Right ventricle myocardium inferior (tissue), 1 donor: ENCODE measurements at places on chromosomes 7 and 10. TPM values are rescaled to one million over a fixed set of nuclear protein-coding genes. Genes with fewer than 3 reads are reported as not detected.
A peak's percentile ranks its signal among the peaks of the same experiment; 100 is the strongest.

DNA sequence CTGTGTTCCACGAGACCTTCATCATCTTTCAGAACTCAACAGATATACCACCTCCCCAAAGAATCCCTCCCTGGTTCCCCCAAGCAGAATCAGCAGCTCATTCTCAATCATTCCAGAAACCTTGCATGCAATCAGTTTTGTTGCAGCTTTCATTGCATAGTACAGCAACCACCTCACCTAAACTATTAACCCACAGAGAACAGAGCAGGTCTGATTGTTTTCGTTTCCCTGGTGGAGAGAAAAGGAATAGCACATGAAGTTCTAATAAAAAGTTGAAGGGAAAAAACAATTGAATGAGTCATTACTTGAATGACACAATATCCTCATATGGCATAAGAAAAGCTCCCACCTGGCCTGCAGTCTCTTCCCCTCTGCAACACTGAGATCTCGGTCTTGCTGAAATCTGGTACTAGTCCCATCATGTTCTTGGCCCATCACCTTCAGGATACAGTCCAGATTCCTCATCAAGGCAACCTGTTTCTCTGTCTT is 147.1 kb upstream of the GDF10 start:
- DNase-seq: no peak

- DNase-seq: no peak
Observed at GRCh38 chr10:23419655-23420329, 19.1 kb upstream of the OTUD1 start.

DNA sequence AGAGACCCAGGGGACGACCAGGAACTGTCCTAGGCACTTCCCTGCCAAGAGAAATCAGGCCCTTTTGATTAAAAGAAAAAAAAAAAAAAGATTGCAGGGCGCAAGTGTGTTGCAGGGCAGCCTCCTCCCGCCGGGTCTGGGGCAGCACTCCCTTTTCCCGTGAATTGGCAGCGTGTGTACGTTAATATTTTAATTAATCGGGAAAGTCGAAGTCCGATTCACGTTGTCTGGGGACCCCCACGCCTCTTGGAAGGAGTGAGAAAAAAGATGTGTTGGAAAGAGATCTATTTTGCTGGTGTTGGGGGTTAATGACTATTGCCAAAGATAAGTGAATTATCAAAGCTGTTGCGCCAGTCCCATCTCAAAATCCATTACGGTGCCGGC is 1.3 kb upstream of the EBF3 start:
- no peak for DNase-seq

GRCh38 chr10:4652111-4653010 is 173.6 kb upstream of the AKR1E2 start:
- DNase-seq: no peak

- peak; percentile 37 for DNase-seq
Observed at GRCh38 chr10:30430544-30431298, 3.3 kb upstream of the MAP3K8 start.

DNA sequence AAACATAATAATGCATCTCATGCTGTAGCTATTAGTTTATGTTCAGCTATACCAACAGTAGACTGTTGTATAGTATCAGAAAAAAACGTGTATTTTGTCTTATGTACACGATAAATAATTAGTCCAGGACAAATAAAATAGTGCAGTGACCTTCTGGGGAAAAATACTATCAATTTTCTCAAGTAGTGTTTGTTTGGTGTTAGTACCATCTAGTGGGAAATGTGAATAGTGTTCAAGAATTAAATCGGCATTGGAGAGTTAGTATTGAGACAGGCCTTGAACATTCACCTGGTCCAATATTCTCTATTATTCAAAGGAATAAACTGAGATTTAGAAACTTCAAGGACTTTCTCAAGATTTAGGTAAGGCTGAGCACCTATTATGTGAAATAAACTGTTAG is 21.7 kb upstream of the OR2A5 start:
- DNase-seq: no peak

GRCh38 chr10:26502986-26503385 is 64.8 kb downstream of the APBB1IP start:
- no peak for DNase-seq

GRCh38 chr10:10526846-10527245 is 490.8 kb upstream of the CELF2 start:
- no peak for DNase-seq

GRCh38 chr7:156612930-156613329 is 27.6 kb upstream of the RNF32 start:
- no peak for DNase-seq

DNA sequence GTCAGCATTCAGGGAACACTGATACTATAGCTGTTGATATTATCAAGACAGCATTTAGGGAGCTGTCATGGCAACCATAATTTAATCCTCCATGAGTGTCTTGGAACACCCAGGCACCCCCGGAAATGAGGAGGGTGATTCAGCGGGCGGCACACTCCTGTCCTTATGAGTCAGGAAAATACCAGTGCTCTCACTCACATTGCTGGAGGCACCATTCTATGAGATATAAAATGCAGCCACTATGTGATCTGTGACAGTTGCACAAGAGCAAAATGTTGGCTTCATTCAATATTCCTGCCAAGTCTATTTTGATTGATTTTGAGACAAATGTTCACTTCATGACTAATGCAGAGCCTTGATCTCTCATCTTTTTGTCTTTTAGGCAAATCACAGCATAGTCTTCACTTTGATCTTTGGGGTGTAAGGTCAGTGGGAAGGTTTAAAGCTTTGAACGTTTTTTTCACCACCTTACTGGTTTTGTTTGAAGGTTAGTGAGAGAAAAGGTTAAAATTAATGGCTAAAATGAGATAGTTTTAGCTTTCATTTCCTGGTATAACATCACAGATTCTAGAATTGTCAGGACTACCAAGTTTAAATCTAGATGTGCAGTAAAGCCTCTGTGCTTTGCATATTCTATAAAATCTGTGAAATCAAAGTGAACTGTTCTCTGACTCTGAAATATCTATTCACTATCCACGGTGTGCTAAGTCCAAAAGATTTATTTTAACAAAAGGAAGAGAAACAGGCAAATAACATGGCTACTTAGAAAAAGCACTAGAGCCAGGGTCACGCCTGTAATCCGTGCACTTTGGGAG is 12.4 kb upstream of the ARHGAP12 start:
- DNase-seq: no peak

DNA sequence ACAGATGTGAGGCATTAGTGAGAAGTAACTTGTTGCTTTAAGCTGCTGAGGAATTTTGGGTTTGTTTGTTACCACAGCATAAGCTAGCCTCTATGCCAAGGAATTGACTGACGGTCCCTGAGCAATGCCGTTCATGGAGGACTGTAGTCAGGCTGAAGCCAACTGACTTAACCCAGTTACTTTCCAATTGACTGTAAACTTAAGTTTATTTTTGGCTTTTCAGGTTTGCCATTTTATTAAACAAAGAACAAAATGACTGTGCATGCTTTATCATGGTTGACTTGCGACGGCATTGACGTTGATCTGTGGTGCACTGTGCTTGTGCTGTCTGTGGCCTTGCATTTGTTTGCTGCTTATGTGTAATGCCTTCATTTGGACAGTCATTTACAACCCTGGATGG is 53.5 kb downstream of the DNAJB9 start:
- DNase-seq: no peak

Gene CREB5
- total RNA-seq: 4.8 TPM

DNA sequence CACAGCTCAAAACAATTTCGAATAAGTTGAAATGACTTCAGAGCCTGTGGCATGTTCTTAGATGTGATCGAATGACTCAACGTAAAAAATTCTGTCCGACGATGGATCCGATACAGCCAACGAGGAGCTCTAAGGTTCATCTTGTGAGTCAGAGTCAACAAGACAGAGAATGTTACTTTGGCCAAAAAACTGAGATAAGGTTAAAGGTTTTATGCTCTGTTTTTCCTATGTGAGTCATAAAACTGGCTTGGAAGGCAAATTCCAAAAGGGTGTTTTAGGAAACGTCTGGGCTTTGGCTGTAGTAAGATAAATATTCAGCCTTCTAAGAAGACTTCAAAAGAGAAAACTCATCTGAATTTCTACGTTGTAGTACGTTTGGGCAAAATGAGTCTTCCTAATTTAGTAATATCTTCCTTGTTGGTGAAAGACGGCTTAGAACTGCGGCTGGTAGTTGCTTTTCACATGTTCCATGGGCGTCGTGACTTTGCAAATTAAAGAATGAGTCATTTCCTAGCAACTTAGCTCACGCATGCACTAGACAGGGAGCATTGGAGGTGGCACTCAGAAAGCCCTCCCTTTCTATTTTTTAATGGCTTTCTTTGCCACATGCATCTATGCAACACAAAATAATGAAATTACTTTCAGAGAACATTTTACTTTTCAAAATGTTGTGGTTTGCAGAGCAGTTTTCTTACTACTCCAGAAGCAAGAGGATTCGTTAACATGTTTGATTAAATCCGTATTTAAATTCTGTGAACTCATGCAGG is 28.2 kb downstream of the PFKP start:
- DNase-seq: no peak

GRCh38 chr10:44396671-44397191 is 11.8 kb upstream of the CXCL12 start:
- DNase-seq: no peak

GRCh38 chr7:66748791-66749190 is 8.3 kb downstream of the RABGEF1 start:
- DNase-seq: peak; percentile 81

Gene MRLN
- total RNA-seq: not detected
